Hepatic stellate cell (primary cell): ENCODE measurements at places on chromosomes 6 and 20.

DNA sequence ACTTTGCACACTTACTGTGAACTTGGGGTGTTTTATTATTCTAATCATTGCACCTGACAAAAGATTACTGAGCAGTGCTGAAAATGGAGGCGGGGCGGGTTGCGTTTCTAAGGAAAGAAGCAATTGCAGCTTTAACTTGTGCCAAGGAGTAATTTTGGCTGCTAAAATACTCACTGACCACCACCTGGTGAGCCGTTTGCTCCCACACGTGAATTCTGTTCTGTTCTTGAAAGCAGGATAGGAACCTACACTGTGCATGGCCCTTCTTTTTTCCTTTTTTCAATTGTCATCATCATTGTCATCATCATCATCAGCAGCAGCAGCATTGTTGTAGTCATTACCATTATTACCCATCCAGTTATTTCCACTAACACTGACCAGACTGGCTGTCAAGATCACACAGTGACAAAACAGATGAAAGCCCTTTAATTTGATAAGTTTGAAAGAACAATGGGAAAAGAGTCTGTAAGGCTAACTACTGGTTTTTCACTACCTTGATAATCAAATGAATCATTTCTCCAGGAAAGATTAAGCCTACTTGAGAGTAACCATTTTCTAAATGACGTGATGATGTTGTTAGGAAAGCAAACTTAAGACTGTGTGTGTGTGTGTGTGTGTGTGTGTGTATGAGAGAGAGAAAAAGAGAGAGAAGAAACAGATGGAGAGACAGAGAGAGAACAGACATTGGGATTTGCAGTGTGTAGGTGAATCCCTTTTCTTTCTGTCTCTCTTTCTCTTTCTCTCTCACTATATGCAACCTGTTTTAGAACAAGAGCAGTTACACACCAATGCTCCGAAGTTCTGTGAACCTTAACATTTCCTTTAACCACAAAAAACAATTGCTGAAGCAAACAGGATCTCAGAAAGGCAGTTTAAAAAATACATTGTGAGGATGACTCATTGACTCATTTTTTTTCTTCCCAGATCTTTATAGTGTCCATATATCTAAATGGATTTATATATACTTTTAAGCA is 3.8 kb downstream of the RIPOR2 start:
- DNase-seq: no peak

GRCh38 chr6:52671676-52672075 is 763 bp downstream of the TMEM14A start:
- no peak for DNase-seq

DNA sequence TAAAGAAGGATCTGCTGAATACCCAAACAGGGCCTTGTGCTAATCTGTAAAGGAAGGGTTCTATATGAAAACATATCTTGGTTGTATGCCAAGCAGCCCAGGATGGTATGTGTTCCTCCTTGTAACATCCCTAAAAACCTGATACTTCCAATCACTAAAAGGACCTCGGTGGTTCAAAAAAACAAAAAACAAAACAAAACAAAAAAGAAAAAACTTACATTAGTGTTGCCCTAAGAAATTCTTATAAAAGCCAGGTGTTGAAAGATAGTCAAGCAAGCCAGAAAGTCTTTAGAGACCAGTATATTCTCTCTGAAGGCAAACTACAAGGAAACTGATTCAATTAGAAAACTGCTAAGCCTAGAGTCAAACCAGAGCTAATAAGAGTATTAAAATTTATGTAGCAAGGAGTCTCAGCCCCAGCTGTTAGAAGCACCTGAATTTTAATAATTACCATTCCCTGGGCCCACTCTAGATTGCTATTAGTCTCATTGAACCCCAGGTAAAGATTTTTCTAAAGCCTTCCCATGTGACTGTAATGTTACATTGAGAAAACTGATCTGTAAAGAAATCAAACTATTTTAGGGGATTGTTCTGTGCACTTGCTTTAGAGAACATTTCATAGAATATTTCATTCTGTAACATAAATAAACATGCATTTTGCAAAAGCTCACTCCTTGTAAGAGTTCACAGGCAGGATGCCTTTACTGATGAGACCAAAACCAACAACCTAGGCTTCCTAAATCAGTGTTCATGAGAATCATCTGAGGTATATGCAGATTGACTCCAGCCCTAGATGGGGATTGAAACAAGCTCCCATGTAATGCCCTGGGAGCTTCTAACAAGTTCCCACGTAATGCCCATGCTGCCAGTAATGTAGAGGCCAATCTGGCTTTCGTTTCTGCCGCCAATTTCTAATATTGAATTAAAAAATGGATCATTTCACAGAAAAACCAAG is 95.2 kb upstream of the BTN3A2 start:
- DNase-seq: no peak

GRCh38 chr20:2283706-2284423 is 11.9 kb upstream of the TGM3 start:
- DNase-seq: no peak

DNA sequence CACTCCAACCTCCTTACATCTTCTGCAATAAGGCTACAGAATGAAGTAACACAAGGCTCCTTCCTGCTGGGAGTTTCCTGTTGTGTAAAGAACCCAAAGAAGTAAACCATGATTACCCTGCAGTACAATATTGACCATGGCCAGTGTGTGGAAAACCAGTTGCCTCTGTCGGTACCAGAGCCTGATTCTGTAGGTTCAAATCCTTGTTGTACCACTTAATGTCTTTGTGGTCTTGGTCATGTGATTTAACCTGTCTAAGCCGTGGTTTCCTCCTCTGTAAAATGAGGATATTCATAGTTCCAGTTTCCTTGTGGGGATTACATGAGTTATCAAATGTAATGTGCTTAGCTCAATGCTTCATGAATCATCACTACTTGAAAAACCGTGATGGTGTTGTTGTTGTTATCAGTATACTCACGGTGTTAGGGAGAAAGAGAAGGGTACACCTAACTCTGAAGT is 60.3 kb upstream of the PRELID3B start:
- no peak for DNase-seq

GRCh38 chr6:3962291-3963280 is 113.4 kb downstream of the FAM50B start:
- no peak for DNase-seq
